Gastrocnemius medialis (tissue), 4 donors: ENCODE measurements at places on chromosomes 5 and 9.

DNA sequence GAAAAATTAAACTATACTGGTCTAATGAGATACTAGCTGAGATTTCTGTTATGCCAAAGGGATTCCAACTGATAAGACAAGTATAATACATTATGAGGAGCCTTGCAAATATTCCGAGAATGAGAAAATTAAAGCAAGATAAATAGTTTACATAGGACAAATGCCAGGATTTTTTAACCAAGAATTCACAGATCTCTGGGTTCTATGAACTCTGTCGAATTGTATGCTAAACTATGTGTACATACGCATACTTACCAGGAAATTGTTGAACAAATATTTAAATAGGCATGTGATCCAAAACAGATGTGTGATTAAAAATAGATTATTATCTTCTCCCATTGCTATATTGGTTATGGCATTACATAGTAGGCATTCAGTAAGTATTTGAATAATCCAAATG, 616.6 kb downstream of the GABRG2 start:
- no peak for DNase-seq

- peak; percentile 18 for DNase-seq
Measured at GRCh38 chr9:96217754-96218693, 84.0 kb downstream of the HSD17B3 start.

- DNase-seq: no peak
Measured at GRCh38 chr9:129014124-129014523, 14.0 kb downstream of the SH3GLB2 start.

DNA sequence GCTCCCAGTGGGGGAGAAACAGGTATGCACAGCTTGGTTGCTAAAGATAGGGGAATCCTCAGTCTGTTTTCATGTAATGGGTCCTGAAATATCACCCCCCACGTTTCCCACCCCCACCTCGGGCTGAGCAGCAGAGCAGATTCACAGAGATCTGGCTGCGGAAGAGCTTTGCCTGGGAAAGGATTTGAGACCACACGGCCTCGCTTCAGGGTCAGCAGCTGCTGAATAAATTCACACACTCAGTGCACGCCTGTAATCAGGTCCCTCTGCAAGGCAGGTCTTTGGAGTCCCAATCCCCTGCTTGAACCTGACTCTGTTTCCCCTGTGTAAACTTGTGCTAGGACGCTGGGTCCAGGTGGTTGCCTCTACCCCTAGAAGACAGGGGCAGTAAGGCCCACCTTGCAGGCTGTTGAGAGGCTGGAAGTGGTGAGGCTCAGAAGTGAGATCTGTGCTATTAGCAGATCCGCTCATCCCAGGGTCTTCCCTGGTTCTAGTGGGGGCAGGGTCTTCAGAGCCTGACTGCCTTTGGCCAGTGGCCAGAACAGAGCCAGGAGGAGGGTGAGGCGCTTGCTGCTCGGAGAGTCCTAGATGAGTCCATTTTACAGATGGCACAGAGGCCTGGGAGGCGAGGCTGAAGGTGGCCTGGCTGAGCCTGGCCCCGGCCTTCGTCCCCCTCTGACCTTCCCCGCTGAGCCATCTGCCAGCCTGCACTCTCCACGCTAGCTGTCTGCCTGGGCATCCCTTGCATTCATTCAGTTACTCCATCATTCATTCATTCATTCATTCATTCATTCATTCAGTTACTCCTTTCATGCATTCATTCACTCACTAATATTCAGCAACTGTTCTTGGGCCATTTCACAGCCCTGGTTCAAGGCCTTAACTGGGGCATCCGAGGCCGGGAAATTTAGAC, 16.7 kb upstream of the NEURL1B start:
- no peak for DNase-seq

DNA sequence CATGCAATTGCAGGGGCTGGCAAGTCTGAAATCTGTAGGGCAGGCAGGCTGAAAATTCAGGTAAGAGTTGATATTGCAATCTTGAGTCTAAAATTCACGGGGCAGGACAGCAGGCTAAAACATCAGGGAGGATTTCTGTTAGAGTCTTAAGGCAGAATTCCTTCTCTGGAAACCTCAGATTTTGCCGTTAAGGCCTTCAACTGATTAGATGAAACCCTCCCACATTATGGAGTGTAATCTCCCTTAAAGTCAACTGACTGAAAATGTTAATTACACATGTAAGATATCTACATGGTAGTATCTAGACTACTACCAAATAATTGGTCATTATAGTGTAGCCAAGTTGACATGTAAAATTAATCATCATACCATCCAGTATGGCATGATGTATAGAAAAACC, 3.1 kb upstream of the ZNF169 start:
- no peak for DNase-seq

DNA sequence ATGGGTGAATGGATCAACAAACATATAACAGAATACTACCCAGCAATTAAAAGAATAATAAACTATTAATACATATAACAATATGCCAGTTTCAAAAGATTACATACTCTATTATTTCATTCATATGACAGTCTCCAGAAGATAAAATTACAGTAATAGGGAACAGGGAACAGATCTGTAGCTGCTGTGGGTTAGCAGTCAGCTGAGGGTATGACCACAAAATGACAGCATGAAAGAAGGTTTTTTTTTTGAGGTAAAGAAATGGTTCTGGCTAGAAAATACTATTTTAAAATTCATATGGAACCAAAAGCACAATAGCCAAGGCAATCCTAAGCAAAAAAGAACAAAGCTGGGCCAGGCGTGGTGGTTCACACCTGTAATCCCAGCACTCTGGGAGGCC, 73.0 kb upstream of the NR5A1 start:
- DNase-seq: no peak

- no peak for DNase-seq
Measured at GRCh38 chr9:73441890-73442818, 290.5 kb downstream of the ANXA1 start.

GRCh38 chr5:172106511-172107356, 81.3 kb downstream of the STK10 start:
- DNase-seq: no peak

DNA sequence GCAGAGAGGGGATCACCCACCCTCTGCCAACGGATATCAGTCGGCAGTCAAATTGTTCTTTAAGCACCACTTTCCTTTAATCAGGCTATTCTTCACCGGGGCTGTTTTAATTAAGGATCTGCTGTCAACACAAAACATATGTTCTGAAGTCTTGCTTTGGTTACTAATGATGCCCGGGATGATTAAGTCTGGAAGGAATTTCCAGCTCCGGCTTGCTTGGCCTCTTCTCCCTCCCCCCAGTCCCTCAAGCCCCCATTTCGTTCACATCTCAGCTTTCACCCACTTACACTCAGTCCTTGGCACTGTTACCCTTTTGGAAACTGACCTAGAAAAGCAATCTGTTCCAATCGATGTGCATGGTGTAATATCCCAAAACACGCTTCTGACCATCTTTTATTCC, 74.7 kb downstream of the MSX2 start:
- DNase-seq: no peak

DNA sequence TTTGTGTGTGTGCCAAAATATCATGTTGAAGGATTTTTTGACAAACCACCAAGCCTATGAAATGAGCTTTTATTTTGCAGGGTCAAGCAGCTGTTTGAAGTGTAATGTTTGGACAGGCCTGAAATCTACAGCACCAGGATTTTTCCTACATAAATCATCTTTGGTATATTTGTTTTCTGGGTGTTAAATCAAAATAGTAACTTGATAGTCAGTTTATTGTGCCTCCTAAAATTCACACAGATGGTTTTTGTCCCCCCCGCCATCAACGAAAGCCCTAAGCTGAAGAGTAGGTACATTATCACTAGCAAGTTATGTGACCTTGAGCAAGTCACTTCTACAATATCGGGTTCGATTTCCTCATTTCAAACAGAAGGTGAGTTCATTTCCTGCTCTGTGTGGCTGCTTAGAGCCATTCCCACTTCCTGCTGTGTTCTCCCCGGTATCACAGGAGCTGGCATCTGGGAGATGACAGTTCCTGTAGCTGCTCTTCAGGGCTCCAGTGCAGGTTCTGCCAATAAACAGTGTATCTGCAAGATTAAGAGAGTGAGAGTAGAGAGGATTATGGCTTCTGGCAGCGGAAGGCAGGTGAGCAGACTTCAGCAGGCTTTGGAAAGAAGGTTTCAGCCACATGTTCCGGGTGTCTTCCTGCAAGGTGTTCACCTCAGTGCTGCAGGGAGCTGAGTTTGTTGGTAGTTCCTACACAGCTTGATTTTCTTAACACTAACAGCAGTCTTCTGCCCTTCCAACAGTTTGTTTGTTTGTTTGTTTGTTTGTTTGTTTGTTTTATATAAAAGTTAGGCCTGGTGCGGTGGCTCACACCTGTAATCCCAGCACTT, 48.4 kb upstream of the GNE start:
- no peak for DNase-seq

GRCh38 chr5:55123365-55123764, 20.9 kb downstream of the GZMA start:
- no peak for DNase-seq

DNA sequence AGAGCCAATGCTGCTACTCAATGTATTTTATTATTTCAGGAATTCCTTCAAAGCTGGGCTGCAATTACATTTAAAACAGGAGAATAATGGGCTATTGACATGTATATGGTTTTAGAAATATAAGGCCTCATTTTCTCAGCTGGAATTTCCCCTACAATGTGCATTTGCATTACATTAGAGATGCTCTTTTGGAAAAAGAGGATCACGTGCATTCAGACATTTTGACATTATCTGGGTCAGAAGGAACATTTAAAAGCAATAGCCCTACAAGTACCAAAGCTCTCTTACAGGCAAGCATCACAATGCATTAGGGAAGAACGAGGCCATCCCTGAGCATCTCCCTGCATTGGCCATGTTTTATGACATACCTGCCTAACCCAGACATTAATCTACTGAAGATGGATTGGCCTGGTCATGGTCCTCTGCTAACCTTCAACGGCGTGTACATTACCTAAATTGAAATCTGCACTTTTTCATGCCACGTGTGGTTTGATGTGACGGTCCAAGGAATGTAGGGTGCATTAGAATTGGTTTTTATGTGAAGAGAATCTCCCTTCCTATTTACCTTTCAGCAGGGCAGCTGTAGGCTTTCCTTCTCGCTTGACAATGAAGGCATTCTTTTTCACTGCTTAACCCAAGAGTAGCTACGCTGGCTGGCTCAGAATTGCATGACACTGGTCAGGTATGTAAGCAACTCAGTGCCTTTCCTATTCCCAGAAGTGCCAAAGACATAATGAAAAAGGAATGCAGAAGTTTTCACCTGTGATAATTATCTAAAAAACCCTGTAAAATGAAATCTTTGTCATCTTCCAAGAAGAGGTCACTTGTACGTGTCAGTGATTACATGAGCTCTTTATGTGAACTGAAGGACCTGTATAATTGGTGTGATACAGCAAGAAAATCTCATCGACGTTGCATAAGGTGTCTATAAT, 212.3 kb upstream of the MPDZ start:
- no peak for DNase-seq

DNA sequence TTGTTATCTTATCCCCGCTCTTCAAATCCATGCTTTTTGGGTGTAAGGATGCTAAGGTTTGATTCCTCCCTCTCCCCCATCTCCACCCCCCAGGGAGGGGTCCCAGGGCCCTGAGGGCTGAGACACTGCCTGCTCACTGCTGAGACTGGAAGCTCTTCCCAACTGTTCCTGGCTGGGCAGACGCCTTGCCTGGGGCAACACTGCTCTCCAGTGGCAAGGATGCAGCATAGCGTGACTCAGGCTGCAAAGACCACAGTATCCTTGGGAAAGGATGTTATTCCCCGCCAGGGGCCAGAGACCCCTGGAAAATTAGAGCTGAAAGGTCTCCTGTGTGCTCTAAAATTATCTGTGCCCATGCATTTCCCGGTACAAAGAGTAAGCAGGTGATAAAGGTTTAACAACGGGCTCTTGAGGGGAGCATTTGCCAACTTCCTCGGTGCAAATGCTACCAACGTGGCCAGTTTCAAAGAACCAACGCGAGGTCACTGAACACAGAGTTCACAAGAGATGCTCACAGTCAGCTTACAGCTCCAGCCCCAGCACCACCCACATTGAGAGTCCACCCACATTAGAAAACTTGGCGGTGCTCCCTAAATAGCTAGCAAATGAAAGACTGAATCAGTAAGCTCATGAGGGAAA, 271.9 kb downstream of the NSG2 start:
- DNase-seq: no peak

DNA sequence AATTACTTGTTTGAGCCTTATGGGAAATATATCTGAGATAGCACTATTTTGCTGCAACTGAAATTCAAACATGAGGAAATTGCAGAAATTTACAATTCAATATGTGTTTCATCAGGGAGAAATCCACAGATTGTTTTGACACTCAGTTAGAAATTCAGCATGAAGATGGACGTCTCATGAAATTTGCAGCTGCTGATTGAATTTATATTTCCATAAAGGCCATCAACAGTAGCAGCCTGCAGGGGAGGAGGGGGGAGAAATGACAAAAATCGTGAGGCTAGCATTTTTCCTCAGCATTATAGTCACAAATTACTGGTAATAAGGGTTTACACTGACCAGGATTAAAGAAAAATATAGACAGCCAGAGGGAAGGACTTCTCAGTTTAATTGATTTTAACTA, 81.0 kb downstream of the NDUFAF2 start:
- DNase-seq: no peak

- DNase-seq: no peak
Measured at GRCh38 chr5:169599451-169599850, 15.9 kb downstream of the SPDL1 start.

GRCh38 chr5:16603295-16603694, 13.5 kb downstream of the RETREG1 start:
- no peak for DNase-seq

GRCh38 chr5:52339285-52339684, 448.4 kb upstream of the ITGA1 start:
- DNase-seq: no peak

- DNase-seq: peak; percentile 72
Measured at GRCh38 chr9:19161257-19162025, 34.1 kb upstream of the PLIN2 start.

DNA sequence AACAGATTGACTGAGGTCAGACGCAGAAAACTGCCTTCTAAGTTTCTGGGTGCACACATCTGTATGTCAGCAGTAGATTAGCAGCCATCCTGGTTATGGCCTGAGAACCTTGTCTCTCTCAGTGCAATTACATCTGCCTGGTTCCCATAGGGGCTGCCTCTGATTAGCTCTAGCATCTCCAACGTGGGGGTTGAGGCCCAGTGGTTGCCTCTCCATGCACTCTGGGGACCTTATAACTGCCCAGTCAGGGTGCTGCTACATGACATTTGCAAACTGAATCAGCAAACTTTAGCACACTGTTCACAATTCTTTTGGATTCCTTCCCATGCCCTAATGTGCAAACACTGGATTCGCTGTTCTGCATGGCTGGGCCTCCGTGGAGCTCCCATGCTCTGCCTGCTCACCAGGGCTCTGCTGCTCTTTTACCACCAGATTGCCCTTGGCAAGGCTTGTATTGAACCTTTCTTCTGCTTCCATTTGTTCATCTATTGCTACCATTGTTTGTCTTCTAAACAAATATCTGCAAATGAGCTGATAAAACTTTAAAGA, 36.2 kb downstream of the SNX18 start:
- DNase-seq: no peak

GRCh38 chr9:105244734-105245028, 230 bp downstream of the SLC44A1 start:
- no peak for DNase-seq

- no peak for DNase-seq
Measured at GRCh38 chr9:123218831-123219230, 49.6 kb downstream of the STRBP start.
